ENCODE measurements at places on chromosomes 5 and 9. TPM values are rescaled to one million over a fixed set of nuclear protein-coding genes. Genes with fewer than 3 reads are reported as not detected.

GRCh38 chr5:124652514-124652819 lies 94.0 kb downstream of the ZNF608 start:
- no peak for DNase-seq

DNA sequence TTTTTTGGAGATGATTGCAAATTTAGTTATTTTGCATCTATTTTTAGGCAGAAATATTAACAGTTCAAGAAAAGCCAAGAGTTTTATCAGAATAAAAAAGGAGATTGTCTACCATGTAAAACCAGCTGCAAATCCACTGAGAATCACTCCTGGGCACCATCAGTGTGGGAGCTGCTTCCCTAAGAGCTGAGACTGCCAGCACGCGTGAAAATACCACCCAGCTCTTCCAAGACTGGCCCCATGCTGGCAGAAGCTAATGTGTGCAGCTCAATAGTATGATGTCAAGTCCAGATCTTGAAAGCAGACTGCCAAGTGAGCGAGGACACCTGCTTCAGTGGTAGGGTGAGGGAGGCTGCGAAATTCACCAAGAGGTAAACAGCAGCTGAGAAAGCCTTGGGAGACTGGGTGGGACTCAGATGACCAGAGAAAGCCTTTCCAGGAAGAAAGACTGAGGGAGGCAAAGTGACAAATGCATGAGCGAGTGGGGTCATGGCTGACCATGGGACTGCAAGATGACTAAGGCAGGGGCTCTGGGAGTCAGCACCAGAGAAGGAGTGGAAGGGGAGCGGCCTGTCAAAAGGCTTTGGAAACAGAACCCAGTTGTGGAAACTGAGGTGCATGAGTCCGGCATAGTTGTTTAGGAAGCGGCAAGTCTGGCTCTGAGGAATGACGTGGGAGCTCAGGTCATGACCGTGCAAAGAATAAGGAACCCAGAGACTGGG lies 200.9 kb downstream of the GADD45G start:
- DNase-seq = no peak

GRCh38 chr5:180604271-180604670 lies 13.0 kb upstream of the SCGB3A1 start:
- DNase-seq = no peak

SLC25A2 gene
- 0.31 TPM for total RNA-seq

- no peak for DNase-seq
Observed at GRCh38 chr5:78886341-78887230, 98.5 kb downstream of the ARSB start.

RNF180 gene
- total RNA-seq = not detected

DNA sequence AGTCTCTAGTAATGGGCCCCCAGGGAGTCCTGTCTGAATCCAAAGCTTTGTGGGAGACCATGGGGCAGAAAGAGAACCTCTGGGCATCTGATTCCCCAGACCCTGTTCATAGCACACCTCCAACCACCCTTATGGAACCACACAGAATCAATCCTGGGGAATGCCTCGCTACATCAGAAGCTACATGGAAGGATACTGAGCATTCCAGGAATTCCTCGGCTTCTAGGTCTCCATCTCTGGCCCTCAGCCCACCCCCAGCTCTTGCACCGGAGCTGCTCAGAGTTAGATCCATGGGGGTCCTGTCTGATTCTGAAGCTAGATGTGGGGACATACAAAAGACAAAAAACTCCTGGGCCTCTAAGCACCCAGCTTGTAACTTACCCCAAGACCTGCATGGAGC lies 28.4 kb downstream of the VCP start:
- no peak for DNase-seq

GLRX gene
- total RNA-seq = 34.0 TPM

PCDHB16 gene
- not detected for total RNA-seq

GRCh38 chr9:108703429-108703828 lies 152.4 kb downstream of the ACTL7B start:
- DNase-seq = no peak

GRCh38 chr5:123369371-123369968 lies 53.7 kb downstream of the CEP120 start:
- DNase-seq = no peak

SOHLH1 gene
- total RNA-seq = not detected

BAAT gene
- total RNA-seq = not detected

- no peak for DNase-seq
Observed at GRCh38 chr9:99606957-99607356, 214.7 kb upstream of the NR4A3 start.

DNA sequence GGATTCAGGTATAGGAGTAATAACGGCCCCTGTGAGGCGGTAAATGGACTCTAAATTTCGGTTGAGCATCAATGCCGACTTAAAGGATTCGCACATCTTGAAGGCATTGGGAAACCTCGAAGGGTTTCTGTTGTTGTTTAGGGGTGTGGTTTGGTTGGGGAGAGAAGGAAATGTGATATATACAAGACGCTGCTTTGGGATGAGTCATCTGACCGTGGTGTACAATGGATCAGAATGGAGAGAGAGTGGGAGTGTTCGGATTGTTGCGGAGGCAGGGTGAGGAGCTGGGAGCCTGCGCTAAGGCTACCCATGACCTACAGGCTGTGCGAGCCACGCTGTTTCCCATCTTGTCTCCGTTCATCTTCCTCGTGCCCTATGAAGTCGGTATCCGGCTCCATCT lies 60.4 kb upstream of the ERCC6L2 start:
- DNase-seq = no peak

DNA sequence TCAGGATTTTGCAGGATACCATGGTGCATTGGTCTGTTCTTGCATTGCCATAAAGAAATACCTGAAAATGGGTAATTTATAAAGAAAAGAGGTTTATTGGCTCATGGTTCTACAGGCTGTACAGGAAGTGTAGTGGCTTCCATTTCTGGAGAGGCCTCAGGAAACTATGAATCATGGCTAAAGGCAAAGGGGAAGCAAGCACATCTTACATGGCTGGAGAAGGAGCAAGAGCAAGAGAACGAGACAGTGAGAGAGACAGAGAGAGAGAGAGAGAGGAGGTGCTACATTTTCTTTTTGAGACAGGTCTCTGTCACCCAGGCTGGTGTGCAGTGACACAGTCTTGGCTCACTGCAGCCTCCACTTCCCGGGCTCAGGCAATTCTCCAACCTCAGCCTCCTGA lies 43.9 kb downstream of the P4HA2 start:
- no peak for DNase-seq
